ENCODE measurements at places on chromosomes 3 and 15.

DNA sequence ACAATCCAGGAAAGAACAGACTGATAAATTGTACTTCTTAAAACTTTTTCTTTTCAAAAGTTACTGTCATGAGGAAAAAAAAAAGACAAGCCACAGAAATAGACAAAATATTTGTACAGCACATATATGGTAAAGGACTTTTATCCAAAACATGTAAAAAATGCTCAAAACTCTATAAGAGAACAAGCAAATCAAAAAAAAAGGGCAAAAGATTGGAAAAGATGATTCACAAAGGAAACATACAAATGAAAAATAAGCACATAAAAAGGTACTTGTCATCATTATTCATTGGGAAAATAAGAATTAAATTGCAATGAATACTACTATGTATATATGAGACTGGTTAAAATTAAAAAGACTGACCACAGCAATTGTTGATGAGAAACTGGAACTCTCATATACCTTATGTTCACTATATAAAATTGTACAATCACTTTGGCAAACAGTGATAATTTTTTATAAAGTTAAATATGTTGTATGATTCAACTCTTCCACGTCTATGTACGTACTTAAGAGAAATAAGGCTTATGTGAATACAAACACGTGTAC, 39.7 kb downstream of the DIPK2A start:
- DNase-seq = no peak

- DNase-seq = no peak
Observed at GRCh38 chr3:48519277-48519643, 15.3 kb upstream of the SHISA5 start.

GRCh38 chr3:47108546-47108945, 55.4 kb downstream of the SETD2 start:
- DNase-seq = no peak

- no peak for DNase-seq
Observed at GRCh38 chr3:189898559-189899153, 222.0 kb downstream of the P3H2 start.

GRCh38 chr3:136463170-136463569, 213.0 kb downstream of the PCCB start:
- no peak for DNase-seq

- no peak for DNase-seq
Observed at GRCh38 chr15:20409247-20409646, 132.4 kb downstream of the GOLGA6L6 start.

DNA sequence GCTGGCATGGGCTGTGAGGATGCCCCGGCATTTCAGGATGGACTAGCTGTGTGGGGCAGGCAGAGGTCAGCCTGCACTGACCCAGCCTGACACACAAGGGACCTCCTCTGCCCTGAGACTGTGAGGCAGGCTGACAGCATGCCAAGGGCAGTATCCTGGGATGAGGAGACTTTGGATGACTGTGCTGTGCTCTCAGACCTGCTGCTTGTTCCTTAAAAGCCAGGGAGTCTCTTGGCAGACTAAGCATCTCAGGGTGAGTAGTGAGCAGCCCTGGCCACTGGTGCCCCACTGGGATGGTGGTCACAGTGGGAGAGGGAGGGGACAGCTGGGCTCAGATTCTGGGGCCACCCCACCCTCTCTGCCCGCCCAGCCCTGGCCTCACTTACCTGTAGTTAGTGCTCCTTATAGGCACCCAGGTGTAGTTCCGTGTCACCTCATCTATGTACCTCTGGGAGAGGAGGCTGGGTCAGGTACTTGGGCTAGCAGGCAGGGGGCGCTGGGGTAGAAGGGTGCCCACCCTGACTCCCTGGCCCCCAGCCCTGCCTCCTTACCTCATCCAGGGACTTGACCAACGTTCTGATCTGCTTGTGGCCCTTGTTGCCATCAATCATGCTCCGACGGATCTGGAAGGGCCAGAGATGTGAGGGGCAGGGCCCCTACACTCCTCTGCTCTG, 16.1 kb upstream of the TMEM115 start:
- DNase-seq = no peak
